ENCODE measurements at places on chromosomes 7 and 10. TPM values are rescaled to one million over a fixed set of nuclear protein-coding genes. Genes with fewer than 3 reads are reported as not detected.

- H3K4me3 ChIP-seq = no peak overlapping the region
- no peaks in the 10 kb centered on the region for H3K36me3 ChIP-seq
- no peaks in the 10 kb centered on the region for H3K4me1 ChIP-seq
- no peak for DNase-seq
- no peak overlapping the region for H3K27ac ChIP-seq
These were observed 111.6 kb upstream of the MEOX2 start for GRCh38 chr7:15798081-15798480.

Gene COL17A1
- 240 TPM for total RNA-seq

Gene IKZF5
- total RNA-seq = 8.5 TPM

- H3K27ac ChIP-seq = no peak overlapping the region
- no peak for DNase-seq
- H3K4me1 ChIP-seq = no peaks in the 10 kb centered on the region
These were observed 8.9 kb downstream of the PROSER2 start for GRCh38 chr10:11832042-11832441.

Gene TMEM60
- 11.3 TPM for total RNA-seq

- H3K27ac ChIP-seq = no peak overlapping the region
- no peaks in the 10 kb centered on the region for H3K36me3 ChIP-seq
- H3K4me3 ChIP-seq = no peak overlapping the region
- no peaks in the 10 kb centered on the region for H3K27me3 ChIP-seq
- no peaks in the 10 kb centered on the region for H3K4me1 ChIP-seq
- DNase-seq = no peak
These were observed 23.1 kb downstream of the CDCA7L start for GRCh38 chr7:21922605-21923004.

DNA sequence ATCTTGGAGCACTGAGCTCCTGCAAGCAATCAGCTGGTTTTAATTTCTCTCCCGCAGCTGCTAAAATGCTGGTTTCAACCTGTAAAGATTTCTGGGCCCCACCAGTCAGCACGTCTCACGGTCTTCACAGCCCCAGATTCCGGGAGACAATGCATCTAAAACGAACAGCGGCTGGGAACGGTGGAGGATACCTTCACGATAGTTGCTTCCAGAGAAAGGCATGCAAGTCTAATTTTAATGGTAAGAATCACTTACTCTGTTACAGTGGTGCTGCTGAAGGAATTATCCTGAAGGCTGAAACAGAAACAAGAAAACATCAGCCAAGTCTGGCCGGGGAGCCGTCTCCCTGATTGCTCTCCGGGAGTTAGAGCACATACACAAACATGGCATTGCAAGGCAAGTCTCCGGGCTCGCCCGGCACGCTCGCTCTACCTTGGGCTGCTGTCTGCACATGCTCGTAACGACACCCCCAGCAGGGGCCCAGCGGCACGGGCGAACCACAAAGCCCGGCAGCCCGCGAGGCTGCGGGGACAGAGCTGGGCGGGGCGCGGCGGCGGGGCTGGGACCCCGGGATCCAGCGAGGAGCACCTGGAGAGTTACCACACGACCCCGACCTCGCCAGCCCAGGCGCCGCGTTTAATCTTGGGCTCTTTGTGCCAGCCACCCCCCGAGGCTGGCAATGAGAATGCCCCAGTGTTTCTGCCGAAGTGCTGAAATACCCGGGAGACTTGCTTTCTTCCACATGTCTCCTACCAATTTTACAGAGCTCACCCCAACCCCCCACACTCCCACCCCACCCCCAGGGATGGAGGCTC, at the start of gene FAM13C:
FAM13C (minus strand) TSS at position 406 of the 815 bp plus-strand sequence; CDS start at position 317, 89 bp downstream.
- no peaks in the 10 kb centered on the region for H3K4me1 ChIP-seq
- no peaks in the 10 kb centered on the region for H3K36me3 ChIP-seq
- DNase-seq = peak; percentile 67

GRCh38 chr7:142383841-142384492, 126.1 kb upstream of the PRSS58 start:
- H3K4me1 ChIP-seq = no peaks in the 10 kb centered on the region
- H3K27me3 ChIP-seq = no peaks in the 10 kb centered on the region
- no peak overlapping the region for H3K4me3 ChIP-seq
- no peak for DNase-seq
- no peaks in the 10 kb centered on the region for H3K36me3 ChIP-seq
- H3K27ac ChIP-seq = no peak overlapping the region

DNA sequence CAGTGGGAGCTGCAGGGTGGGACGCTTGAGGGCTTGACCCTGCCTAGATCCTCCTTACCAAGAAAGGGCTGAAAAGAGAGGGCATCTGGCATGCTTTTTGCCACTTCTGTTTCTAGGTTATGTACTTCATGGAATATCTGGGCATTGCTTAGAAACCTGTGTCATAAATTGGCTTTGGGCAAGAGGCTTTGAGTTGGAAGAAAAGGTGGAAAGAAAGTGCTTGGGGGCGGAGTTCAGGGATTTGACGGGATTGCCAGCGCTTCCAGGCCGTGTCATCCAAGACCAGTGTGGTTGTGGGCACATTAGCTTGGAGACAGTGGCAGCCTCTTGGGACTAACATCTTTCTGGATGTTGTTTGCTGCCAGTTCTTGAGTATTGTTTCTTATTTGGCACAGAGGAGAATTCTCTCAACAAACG, 825 bp downstream of the ZNF862 start:
- H3K4me1 ChIP-seq = no peaks in the 10 kb centered on the region
- H3K4me3 ChIP-seq = peak overlapping the region; percentile 73
- no peak for DNase-seq
- no peaks in the 10 kb centered on the region for H3K36me3 ChIP-seq

DNA sequence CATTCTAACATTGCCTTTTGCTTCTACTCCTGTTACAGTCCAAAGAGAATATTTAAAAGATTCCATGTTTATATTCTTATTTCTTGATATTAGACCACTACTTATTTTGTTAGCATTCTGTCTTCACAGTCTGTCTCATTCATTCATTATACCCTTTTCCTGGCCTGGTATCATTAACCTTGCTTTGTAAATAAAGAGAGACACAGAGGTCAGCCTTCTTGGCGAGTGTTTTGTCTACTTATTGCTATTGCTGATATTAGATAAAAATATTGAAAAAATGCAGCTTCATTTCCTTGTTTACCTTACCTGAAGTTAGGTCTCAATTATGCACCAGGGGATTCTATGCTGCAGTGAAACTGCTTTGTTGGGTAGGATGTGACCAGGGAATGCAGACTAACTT, 179.2 kb downstream of the NXPH1 start:
- H3K4me1 ChIP-seq = no peaks in the 10 kb centered on the region
- H3K27ac ChIP-seq = no peak overlapping the region
- no peaks in the 10 kb centered on the region for H3K27me3 ChIP-seq
- DNase-seq = no peak

GRCh38 chr10:132670546-132671227, 115.3 kb downstream of the NKX6-2 start:
- H3K4me3 ChIP-seq = no peak overlapping the region
- H3K36me3 ChIP-seq = no peaks in the 10 kb centered on the region
- H3K27me3 ChIP-seq = no peaks in the 10 kb centered on the region
- H3K27ac ChIP-seq = no peak overlapping the region

GRCh38 chr7:82665966-82666507, 222.5 kb upstream of the CACNA2D1 start:
- H3K4me3 ChIP-seq = no peak overlapping the region
- H3K4me1 ChIP-seq = no peaks in the 10 kb centered on the region
- no peak overlapping the region for H3K27ac ChIP-seq
- no peaks in the 10 kb centered on the region for H3K36me3 ChIP-seq

Gene FANK1
- 3.5 TPM for total RNA-seq

Gene FAM25A
- not detected for total RNA-seq

Gene EMX2
- not detected for total RNA-seq

DNA sequence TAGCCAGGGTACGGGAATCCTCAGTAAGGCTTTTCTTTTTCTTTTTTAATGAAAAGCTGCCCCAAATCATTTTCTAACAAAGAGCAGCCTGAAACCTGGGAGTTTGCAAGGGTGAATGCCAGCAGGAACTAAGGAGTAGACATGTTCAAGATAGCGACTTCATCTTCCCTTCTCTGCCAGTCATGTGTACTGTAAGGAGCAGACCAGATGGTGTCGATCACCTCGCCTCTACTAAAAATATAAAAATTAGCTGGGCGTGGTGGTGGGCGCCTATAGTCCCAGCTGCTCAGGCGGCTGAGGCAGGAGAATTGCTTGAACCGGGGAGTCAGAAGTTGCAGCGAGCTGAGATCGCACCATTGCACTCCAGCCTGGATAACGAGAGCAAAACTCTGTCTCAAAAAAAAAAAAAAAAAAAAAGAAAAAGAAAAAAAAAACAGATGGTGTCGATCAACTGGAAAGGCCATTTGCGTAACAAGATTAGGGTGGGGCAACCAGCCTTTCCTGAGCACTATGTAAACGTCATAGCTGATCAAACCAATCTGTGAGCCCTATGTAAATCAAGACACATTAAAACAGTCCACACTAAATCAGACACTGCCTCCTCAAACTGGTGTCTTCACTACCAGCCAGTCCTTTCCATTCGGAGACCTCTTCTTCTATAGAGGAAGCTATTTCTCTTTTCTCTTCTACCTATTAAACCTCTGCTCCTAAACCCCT, 33.8 kb downstream of the NOLC1 start:
- DNase-seq = no peak
- H3K27ac ChIP-seq = no peak overlapping the region
- no peaks in the 10 kb centered on the region for H3K36me3 ChIP-seq
- no peaks in the 10 kb centered on the region for H3K27me3 ChIP-seq
- H3K4me3 ChIP-seq = no peak overlapping the region
- H3K4me1 ChIP-seq = peaks cover 11% of the 10 kb centered on the region

DNA sequence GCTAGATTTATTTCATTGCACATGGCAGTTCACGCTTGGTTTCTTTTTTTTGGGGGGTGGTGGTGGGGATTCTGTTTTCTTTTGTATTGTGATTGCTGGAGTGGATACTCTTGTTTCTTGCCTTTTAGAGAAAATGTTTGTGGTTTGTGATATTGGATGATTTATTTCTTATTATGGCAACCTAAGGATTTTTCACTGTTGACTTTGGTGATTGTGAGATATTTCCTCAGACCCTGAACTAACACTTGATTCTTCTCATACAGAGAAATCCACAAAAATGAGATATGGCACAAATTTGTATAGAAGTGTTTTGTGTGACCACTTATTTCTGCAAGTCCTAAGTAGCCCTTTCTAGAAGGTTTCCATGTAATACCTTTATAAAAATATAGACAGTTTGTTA, 871.1 kb downstream of the LRMDA start:
- no peaks in the 10 kb centered on the region for H3K27me3 ChIP-seq
- H3K36me3 ChIP-seq = no peaks in the 10 kb centered on the region
- no peak overlapping the region for H3K4me3 ChIP-seq
- no peak overlapping the region for H3K27ac ChIP-seq
- H3K4me1 ChIP-seq = peaks cover 8% of the 10 kb centered on the region
- DNase-seq = no peak

- no peak overlapping the region for H3K4me3 ChIP-seq
- H3K27me3 ChIP-seq = no peaks in the 10 kb centered on the region
- no peaks in the 10 kb centered on the region for H3K36me3 ChIP-seq
These were observed 86.9 kb downstream of the ZNRF2 start for GRCh38 chr7:30371321-30371720.

DNA sequence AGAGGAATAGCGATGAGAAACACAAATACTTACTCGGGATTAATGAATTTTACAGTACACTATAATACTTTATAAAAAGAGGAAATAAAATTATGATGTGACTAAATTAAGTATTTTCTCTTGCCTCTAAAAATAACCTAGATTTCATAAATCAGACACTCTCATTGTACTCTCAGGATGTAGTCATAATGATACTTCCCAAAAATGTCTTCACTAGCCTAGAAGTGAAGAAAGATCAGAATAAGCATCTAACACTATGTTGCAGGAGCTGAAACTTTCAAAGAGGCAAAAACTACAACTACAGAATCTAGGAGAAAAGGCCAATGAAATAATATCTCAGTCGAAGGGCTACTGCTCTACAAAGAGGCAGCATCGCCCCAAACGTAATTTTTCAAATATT, 49.4 kb downstream of the DNAJC1 start:
- H3K4me3 ChIP-seq = no peak overlapping the region
- H3K27ac ChIP-seq = no peak overlapping the region
- no peaks in the 10 kb centered on the region for H3K36me3 ChIP-seq
- no peaks in the 10 kb centered on the region for H3K4me1 ChIP-seq
- H3K27me3 ChIP-seq = no peaks in the 10 kb centered on the region
- no peak for DNase-seq

- H3K36me3 ChIP-seq = no peaks in the 10 kb centered on the region
- H3K4me1 ChIP-seq = peaks cover 9% of the 10 kb centered on the region
These were observed 1.2 kb upstream of the INPP5A start for GRCh38 chr10:132536241-132536876.

DNA sequence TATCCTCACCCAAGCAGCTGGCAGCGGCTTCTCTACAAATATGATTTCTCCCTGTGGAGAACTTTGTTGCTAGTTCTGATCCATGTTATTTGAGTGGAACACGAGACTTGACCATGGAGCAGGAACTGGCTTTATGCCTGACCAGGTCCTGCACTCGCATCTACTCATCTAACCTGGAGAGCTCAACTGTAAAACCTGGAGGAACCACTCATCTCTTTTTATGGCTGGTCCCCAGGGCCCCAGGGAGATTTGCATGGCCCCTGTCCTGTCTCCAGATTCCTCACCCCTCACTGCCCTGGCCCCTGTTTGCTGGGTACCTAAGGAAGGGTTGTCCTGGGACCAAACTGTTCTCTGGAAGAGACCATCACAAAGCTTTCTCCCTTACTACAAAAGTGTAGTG, 16.0 kb downstream of the TCAF1 start:
- H3K27me3 ChIP-seq = no peaks in the 10 kb centered on the region
- H3K4me3 ChIP-seq = no peak overlapping the region
- H3K4me1 ChIP-seq = no peaks in the 10 kb centered on the region
- DNase-seq = no peak
- H3K27ac ChIP-seq = no peak overlapping the region

GRCh38 chr10:31927565-31927883, 1.1 kb downstream of the ARHGAP12 start:
- peaks cover 13% of the 10 kb centered on the region for H3K4me1 ChIP-seq
- no peaks in the 10 kb centered on the region for H3K36me3 ChIP-seq
- H3K4me3 ChIP-seq = peak overlapping the region; percentile 71
- no peaks in the 10 kb centered on the region for H3K27me3 ChIP-seq
- peak overlapping the region; percentile 88 for H3K27ac ChIP-seq
- DNase-seq = no peak

- no peaks in the 10 kb centered on the region for H3K27me3 ChIP-seq
- no peak overlapping the region for H3K27ac ChIP-seq
- DNase-seq = no peak
- no peaks in the 10 kb centered on the region for H3K4me1 ChIP-seq
- H3K36me3 ChIP-seq = no peaks in the 10 kb centered on the region
These were observed 108.6 kb upstream of the COL1A2 start for GRCh38 chr7:94286111-94286510.

Gene TRPV6
- 0.94 TPM for total RNA-seq

Gene HKDC1
- 207 TPM for total RNA-seq

Gene PTPRE
- total RNA-seq = 39.0 TPM

Gene DDX21
- total RNA-seq = 17.8 TPM
